ENCODE measurements at places on chromosomes 12 and 14. TPM values are rescaled to one million over a fixed set of nuclear protein-coding genes. Genes with fewer than 3 reads are reported as not detected.

Gene KRT77
- total RNA-seq, result not detected

- DNase-seq, result no peak
Measured at GRCh38 chr14:23432946-23433345, 2.5 kb downstream of the MYH7 start.

GRCh38 chr14:87149583-87150354 is 843.2 kb downstream of the GALC start:
- no peak for DNase-seq

DNA sequence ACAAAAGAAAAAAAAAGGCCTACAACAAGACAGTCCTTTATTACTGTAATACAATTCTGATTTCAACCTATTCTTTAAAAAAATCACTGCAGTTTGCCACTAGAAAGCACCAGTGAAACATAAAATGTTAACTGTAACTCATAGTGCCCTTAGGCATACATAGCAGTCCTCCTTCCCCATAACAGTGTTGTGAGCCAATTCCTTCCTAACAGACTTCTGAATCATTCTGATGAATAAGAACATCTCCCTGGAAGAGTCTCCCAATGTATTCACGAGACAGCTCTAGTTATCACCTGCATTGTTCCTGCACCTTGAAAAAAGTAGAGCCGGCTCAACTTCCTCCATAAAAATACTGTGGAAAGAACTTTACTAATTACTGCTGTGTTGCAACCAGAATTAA is 213.6 kb upstream of the FSCB start:
- no peak for DNase-seq

- no peak for DNase-seq
Measured at GRCh38 chr12:42967850-42968249, 378.3 kb upstream of the PRICKLE1 start.

Gene ETFBKMT
- total RNA-seq, result 0.63 TPM

GRCh38 chr12:32489070-32489469 is 89.7 kb downstream of the FGD4 start:
- DNase-seq, result no peak

Gene SLC25A21
- 1.5 TPM for total RNA-seq

Gene MEG3
- total RNA-seq, result 7.2 TPM

DNA sequence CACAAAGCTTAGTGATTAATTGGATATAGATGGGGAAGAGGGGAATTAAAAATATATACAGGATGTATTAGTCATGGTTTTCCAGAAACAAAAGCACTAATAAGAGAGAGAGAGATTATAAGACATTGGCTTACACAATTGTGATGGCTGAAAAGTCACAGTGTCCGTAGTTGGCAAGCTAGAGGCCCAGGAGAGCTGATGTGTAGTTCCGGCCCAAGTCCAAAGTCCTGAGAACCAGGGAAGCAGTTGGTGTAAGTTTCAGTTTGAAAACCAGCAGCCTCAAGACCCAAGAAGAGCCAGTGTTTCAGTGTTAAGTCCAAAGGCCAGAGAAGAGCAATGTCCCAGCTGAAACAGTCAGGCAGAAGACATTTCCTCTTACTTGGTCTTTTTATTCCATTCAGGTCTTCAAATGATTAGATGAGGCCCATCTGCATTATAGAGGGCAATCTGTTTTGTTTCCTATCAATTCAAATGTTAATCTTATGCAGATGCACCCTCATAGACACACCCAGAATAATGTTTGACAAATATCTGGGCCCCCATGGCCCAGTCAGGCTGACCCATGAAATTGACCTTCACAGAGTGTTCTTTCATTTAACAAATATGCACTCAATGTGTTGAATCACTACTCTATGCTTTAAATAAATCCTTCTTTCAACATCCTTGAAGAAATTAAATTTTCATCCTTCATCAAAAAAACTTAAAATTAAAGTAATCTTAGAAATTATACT is 67.2 kb upstream of the DIO2 start:
- DNase-seq, result peak; percentile 66

Gene TC2N
- total RNA-seq, result 3.0 TPM

GRCh38 chr12:46367351-46368029 is 5.1 kb downstream of the SLC38A2 start:
- no peak for DNase-seq

- DNase-seq, result peak; percentile 61
Measured at GRCh38 chr12:79555028-79555925, 135.5 kb downstream of the PAWR start.

- DNase-seq, result no peak
Measured at GRCh38 chr12:108857158-108857407, 300 bp downstream of the SSH1 start.

Gene HAL
- total RNA-seq, result 0.23 TPM

GRCh38 chr12:11943919-11944700 is 126.6 kb upstream of the BCL2L14 start:
- no peak for DNase-seq

GRCh38 chr14:102019006-102019540 is 54.7 kb downstream of the DYNC1H1 start:
- no peak for DNase-seq

DNA sequence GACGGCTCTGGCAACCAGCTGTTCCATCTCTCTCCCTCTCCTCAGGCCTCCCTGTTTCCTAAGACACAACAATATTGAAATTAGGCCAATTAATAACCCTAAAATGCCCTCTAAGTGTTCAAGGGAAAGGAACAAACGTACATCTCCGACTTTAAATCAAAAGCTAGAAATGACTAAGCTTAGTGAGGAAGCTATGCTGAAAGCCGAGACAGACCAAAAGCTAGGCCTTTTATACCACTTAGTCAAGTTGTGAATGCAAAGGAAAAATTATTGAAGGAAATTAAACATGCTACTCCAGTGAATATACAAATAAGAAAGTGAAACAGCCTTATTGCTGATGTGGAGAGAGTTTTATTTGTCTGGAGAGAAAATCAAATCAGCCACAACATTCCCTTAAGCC is 61.8 kb upstream of the CATSPERB start:
- no peak for DNase-seq

Gene SRGAP1
- total RNA-seq, result 14.5 TPM

DNA sequence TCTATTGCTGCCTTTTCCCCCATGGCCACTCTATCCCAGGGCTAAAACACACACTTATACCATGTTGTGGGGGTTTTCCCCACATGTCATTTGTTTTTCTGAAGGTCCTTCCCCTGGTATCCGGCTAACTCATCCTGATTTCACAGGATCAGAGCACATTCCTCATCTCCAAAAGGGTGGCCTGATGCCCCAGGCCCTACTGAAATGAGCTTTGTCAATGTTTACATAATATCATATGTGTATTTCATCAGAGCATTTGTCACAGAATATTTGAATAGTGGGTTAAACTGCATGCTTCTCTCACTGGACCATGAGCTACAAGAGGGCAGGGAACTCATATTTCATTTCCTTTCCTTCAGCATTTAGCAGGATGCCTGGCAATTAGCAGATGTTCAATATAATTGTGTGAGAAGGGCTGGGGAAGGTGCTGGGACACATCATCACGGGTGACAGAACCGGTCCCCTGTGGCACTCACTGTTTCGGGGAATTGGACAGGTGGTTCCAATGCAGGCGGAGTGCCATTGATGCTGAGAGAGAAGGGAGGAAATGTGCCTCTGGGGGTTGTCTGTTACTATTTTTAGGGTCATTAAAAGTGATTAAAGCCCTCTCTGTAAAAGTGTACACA is 26.8 kb downstream of the EMP1 start:
- peak; percentile 33 for DNase-seq

Gene SUPT16H
- 74.7 TPM for total RNA-seq

DNA sequence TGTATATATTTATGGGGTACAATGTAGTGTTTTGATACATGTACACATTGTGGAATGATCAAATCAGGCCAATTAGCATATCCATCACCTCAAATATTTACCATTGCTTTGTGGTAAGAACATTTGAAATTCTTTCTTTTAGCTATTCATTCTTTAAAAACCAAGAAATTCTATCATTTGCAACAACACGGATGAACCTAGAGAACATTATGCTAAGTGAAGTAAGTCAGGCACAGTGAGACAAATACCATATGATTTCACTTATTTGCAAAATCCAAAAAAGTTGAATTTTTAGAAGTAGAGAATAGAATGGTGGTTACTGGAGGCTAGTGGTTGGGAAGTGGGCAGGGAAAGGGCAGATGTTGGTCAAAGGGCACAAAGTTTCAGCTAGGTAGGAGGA is 129.3 kb upstream of the PTPRQ start:
- DNase-seq, result no peak

Gene SMAGP
- total RNA-seq, result 29.3 TPM

DNA sequence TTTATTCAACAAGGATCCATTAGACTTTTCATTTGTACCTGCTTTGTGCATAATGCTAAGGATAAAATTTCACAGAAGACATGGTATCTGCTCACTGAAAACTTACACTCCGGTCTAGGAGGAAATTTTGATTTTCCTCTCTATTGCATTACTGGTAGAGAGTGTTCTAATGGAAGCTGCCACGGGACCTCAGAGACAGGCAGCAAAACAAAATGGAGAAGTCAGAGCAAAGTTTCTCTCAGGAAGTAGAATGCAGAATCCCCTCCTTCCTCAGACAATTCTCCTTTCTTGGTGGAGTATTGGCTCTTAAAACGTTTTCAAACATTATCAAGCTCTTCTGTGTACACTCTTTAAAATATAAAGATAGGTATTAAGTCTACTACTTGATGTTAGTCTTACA is 12.3 kb downstream of the CLEC2B start:
- DNase-seq, result no peak

DNA sequence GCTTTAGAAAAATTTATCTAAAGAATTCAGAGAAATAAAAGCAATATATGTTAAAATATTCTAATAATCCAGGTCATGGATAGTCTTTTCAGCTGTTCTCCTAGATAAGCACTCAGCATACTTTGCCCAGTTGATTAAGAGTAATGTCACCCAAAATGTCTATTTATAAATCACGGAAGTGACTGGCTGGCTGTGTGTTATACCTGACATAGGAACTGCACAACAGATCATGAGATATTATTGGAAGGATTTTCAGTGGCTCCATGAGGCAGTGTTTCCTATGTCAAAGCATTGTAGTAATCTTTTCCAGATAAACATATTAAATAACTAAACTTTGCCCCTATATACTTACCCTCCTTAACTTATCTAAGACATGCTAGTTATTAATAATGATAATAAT is 128.8 kb downstream of the ITPR2 start:
- DNase-seq, result no peak

DNA sequence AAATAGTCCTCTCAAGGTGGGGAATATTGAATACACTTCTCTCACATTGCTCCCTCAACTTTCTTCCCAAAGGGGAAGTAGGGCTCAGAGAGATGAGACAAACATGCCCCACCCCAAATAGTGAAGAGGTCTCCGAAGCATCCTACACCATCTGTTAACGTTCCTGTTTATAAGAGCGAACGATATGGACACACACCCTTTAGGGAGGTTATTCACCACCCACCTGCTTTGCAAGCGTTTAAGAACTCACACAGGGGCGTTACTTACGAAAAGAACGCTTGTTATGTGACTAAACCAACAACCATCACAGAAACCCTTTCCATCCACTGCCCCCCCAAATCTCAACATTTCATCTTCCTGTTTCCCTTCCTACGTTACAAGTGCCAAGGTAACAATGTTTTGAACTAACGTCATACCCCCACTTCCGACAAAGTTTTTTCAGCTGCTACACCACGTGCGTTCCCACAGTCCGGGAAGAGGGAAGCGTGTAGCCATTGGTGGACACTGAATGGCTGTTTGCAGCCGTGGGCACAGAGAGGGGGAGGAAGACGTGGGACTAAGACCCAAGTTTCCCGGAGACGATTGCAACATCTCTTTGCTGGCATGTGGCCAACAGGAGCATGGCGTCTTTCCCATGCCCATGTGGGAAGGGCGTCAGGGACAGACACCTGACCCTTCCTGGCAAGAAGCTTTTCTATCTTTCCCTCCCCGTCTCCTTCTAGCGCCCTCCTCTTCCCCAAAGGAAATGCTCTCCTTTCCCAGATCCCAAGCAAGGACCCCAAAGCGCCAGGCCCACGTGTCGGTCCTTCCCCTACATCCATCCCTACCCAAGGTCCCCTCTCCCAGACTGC is 1.2 kb downstream of the YBX3 start:
- peak; percentile 95 for DNase-seq

- DNase-seq, result no peak
Measured at GRCh38 chr12:63457857-63458256, 210.4 kb downstream of the DPY19L2 start.

DNA sequence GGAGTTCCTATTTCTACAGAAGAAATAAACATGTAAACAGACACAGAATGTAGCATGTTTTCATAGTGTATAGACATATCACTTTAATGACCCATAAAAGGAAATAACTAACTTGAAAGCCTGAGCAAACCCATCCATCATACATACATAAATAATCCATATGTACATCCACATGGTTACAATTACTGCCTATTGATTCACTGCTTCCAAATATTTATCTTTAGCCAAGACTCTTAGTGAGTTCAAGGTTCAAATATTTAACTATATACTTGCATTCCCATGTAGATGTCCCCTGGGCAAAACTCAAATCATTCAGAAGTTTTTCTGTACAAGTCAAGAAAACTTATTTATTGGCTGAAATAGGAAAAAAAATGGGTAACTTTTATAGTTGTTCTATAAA is 95.4 kb downstream of the CCER1 start:
- no peak for DNase-seq

DNA sequence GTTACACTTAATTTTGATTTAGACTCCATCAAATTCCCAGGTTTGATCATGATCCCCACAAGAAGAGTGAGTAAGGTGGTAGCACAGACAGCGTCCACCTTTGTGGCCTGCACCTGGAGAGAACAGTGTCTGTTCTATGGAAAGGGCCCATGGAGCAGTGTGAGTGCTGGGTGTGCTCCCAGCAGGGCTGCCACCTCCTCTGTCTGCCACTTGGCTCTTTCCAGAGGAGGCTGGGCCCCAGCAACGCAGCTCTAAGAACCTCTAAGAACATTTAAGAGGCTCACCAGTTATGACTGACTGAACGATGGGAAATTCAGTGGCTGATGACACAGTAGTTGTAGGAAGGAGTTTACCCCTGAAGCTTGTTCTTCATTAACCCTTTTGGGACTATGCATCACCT is 17.3 kb downstream of the VDR start:
- no peak for DNase-seq

DNA sequence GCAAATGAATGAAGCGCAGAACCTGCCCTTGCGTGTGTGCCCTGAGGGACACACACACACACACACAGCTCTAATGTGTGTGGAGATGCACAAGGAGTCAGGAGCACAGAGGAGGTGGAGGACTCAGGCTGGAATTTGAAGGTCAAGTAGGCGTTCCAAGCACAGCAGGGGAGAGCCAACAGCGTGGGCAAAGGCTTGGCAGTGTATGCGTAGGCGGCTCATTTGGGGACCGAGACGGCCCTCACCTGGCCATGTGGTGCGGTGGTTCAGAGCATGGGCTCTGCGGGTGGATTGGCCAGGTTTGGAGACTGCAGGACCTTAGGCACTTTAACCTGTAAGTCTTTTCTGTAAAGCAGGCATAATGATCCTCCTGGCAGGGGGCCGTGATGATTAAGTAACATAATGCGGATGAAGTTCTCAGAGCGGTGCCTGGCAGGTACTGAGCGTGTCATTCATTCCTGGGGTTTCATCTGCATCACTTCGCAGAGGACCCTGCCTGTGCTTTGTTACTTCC is 69.5 kb upstream of the SLC24A4 start:
- DNase-seq, result no peak

Gene KLHDC1
- total RNA-seq, result 0.17 TPM

GRCh38 chr14:89473989-89474388 is 57.0 kb upstream of the FOXN3 start:
- no peak for DNase-seq

- no peak for DNase-seq
Measured at GRCh38 chr12:124422142-124422569, 127.3 kb downstream of the RFLNA start.

All from epithelial cell of proximal tubule (primary cell).